ENCODE measurements at places on chromosomes 12 and 14.

- no peak for DNase-seq
These were observed 62.0 kb downstream of the MDM2 start for GRCh38 chr12:68870011-68870410.

- no peak for DNase-seq
These were observed 26.2 kb downstream of the AMN start for GRCh38 chr14:102948698-102949061.

DNA sequence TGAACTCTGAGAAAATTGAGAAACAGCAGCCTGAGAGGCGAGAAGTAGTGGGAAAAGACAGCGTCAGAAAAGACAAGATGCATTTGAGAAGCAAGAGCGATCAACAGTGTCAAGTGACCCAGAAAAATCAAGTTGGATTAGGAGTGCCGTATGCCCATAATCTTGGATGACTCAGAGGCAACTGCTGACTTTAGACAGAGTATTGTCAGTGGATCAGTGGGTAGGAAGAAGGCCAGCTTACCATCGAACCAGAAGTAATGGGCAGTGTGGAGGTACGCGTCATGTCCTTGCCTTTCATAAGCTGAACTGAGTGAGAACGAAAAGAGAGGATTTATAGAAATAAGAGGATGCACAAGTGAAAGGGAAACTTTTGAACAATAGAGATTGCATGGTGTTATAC lies 151.0 kb upstream of the NAV3 start:
- no peak for DNase-seq

- DNase-seq: peak; percentile 45
These were observed 12.5 kb upstream of the MARK3 start for GRCh38 chr14:103372552-103373304.

- no peak for DNase-seq
These were observed 4.0 kb downstream of the EGLN3 start for GRCh38 chr14:33946679-33947476.
